ENCODE measurements at places on chromosomes 7 and 10.

DNA sequence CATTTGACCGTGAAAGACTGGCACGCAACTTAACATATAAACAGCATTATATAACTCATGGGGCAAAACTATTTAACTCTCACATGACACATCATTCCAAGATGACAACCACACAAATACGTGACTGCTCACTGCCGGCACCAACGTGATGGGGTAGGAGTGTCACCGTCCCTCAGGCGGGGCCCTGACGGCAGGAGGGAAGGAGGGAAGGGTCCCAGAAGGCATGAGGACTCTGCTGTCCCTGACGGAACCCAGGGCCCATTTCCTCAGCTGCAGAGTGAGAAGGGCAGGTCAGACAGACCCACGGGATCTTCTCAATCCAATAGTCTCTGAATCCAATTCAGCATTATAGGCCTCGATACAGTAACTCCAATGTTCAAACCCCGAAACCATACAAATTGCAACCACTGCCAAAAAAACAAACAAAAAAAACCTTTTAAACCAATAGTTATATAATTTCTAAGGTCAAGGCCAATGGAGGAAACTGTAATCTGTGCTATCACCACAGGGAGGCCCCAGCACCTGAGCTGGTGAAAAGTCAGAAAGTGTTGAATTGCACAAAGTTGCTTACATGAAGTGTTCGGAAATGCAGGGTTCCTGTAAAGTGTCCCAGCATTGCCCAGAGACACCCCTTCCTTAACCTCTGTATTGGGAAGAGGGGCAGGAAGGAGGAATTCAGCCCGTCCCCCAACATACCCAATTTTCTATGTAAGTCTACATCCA lies 137.4 kb downstream of the TNS3 start:
- no peak for DNase-seq

GRCh38 chr10:3065622-3066021 lies 1.7 kb upstream of the PFKP start:
- no peak for DNase-seq

DNA sequence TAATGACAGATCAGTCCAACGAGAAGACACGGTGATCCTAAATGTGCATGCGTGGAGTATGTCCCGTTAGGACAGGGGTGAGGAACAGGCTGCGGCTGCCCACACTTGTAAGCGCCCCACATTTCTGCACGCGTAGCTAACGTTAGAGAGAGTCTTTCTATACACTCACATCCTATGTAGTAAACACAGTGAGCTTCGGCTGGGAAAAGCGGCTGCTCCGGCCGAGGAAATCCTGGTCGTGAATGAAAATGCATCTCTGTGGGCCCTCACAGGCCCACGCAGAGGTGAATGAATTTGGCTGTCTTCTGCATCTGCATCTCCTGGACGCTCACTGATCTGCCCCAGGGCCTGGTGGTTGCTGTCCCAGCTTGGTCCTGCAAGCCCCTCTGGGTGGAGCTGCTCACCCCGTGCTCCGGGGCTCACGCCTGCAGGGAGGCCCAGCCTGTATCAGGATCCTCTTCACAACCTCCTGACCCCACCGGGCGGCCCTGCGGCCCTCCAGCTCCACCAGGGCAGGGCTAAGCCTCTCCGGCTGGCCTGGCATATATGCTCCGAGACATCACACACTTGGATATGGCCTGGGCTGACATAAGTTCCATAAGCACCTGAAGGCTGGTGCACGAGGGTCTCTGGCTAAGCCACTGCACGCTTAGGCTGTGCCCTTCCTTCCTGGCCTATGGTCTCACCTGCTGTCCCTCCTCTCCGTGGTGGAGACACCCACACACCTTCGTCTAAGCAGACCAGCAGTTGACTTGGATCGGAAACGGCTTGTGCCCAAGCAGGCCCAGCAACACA lies 117.9 kb upstream of the DIP2C start:
- DNase-seq = no peak

DNA sequence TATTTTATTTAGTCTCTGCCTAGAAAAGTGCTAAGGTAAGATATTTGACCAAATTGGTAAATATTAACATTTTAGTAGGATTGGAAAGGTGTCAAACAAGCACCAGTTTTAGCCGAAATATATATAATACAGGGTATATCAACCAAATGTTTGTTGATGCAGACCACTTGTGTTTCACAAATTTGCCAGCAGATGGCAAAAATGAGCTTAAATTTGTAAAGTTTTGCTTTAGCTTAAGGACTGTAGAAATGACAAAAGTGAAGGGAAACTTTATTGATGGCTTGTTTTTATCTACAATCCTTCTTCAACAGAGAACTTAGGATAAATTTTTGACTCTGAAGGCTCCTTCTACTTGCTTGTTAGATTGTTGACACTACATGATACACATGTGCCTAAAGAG lies 4.8 kb upstream of the POLR1F start:
- peak; percentile 20 for DNase-seq

GRCh38 chr10:97519342-97519741 lies 20.6 kb downstream of the UBTD1 start:
- no peak for DNase-seq

DNA sequence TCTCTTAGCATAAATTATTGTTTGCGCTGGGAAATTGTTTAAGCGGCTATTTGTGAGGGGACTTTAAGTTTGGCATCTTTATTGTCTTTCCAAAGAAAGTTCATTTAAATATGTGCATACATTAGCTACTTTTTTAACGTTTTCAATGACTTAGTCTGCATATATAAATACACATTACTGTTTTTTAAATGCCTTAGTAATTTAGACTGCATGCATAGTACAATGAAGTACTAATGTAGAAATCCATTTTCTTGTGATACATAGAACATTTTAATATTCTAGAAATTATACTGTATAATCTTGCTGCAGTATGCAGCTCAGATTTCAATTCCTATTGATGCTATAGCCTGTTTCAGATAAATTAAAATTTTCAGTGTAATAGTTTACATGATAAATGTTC lies 325.4 kb downstream of the MALRD1 start:
- no peak for DNase-seq

Data from CMK (cell line).